Activated CD4-positive, alpha-beta memory T cell treated with anti-CD3 and anti-CD28 coated beads for 36 hours (primary cell): ENCODE measurements at places on chromosomes 5 and 9.

- peak overlapping the region; percentile 1 for H3K4me3 ChIP-seq
- peak; percentile 47 for DNase-seq
- peak overlapping the region; percentile 19 for H3K27ac ChIP-seq
- H3K4me1 ChIP-seq, result peaks cover 23% of the 10 kb centered on the region
- H3K27me3 ChIP-seq, result no peaks in the 10 kb centered on the region
Observed at GRCh38 chr5:75023368-75024159, 28.8 kb downstream of the GCNT4 start.

DNA sequence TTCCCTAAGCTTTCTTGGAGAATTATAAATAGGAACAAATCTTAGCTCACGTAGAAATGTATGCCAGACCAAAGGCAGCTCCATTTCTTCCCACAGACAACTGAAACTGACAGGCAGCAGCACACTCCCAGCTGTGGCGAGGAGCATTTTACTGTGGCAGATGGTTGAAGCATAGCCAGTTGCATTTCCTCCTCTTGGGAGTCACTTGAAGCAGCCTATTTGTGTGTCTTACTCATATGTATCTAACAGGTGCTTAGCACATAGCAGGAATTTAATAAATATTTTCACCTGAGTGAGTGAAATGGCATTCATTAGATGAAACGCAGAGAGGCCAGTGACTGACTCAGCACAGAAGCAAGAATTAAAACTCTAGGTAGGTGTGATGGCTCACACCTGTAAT is 12.3 kb upstream of the MTMR12 start:
- H3K27me3 ChIP-seq, result no peaks in the 10 kb centered on the region
- H3K4me3 ChIP-seq, result no peak overlapping the region
- no peak for DNase-seq
- no peak overlapping the region for H3K27ac ChIP-seq
- H3K36me3 ChIP-seq, result peaks cover 6% of the 10 kb centered on the region

- DNase-seq, result peak; percentile 80
- peaks cover 81% of the 10 kb centered on the region for H3K4me1 ChIP-seq
Observed at GRCh38 chr5:141605523-141606277, 13.1 kb downstream of the DIAPH1 start.

DNA sequence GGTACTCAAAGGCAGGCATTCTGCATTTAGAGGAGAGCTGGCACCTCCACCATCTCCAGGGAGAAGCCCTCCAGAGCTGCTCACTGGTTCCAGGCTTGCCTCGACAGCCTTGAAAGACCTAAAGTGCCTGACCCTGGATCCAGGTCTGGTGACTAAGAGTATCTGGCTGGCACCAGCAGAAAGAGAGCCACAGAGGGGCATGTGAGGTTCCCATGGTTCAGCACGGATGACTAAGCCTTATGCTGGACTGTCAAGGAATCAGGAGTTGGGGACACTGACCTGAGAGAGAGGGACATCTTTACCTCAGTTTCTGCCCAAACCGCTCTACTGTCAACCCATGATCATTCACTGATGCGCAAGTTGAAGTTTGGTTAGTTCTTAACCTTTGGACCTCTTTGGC is 3.0 kb downstream of the ACTL7A start:
- no peak overlapping the region for H3K27ac ChIP-seq
- H3K36me3 ChIP-seq, result peaks cover 17% of the 10 kb centered on the region
- no peak overlapping the region for H3K4me3 ChIP-seq
- no peak for DNase-seq
- no peaks in the 10 kb centered on the region for H3K27me3 ChIP-seq

GRCh38 chr9:132422574-132422973 is 12.6 kb downstream of the CFAP77 start:
- no peaks in the 10 kb centered on the region for H3K36me3 ChIP-seq
- no peak for DNase-seq
- H3K27ac ChIP-seq, result no peak overlapping the region
- no peaks in the 10 kb centered on the region for H3K4me1 ChIP-seq
- peaks cover 46% of the 10 kb centered on the region for H3K27me3 ChIP-seq

DNA sequence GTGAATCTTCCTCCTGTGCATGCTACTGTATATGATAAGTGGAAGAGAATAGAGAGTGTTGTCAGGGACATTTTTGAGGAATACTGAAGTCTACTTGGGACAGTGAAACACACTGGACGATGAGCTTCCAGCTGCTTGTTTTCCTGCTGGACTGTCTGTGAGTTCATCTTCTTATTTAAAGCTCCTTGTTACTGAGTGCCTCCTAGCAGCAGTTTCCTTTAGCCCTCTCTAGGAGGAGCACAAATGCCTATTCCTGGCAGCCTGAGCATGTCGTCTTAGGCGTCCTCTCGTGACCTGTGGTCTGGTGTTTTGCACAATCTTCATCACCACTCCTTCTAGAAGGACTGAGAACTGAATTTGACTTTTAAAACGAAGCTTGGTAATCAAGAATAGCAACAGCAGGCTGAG is 43.8 kb downstream of the ANKRD33B start:
- peaks cover 14% of the 10 kb centered on the region for H3K4me1 ChIP-seq
- peaks cover 5% of the 10 kb centered on the region for H3K27me3 ChIP-seq
- no peak for DNase-seq
- no peaks in the 10 kb centered on the region for H3K36me3 ChIP-seq
- no peak overlapping the region for H3K4me3 ChIP-seq
- H3K27ac ChIP-seq, result no peak overlapping the region

DNA sequence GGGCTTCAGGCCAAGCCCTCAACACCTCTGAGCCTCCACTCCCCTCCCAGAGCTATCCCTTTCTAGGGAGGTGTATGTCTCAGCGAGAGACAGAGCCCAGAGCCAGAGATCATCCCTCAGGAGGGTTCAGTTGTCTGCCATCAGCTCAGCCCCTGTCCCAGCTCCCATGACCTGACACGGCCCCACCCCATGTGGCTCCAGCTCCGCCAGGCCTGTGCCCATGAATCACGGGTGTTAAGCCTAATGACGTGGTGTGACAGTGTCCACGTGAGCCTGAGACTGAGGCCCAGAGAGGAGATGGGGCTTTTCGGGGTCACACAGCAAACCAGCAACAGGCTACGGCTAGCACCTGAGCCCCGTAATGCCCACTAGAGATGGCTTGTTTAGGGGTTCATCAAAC is 60.9 kb upstream of the ORM1 start:
- no peak overlapping the region for H3K4me3 ChIP-seq
- no peaks in the 10 kb centered on the region for H3K36me3 ChIP-seq
- no peak overlapping the region for H3K27ac ChIP-seq
- H3K4me1 ChIP-seq, result no peaks in the 10 kb centered on the region
- no peak for DNase-seq

GRCh38 chr9:121376214-121376830 is 6.3 kb upstream of the STOM start:
- no peak overlapping the region for H3K4me3 ChIP-seq
- H3K36me3 ChIP-seq, result peaks cover 3% of the 10 kb centered on the region
- H3K27ac ChIP-seq, result no peak overlapping the region
- peaks cover 14% of the 10 kb centered on the region for H3K4me1 ChIP-seq

DNA sequence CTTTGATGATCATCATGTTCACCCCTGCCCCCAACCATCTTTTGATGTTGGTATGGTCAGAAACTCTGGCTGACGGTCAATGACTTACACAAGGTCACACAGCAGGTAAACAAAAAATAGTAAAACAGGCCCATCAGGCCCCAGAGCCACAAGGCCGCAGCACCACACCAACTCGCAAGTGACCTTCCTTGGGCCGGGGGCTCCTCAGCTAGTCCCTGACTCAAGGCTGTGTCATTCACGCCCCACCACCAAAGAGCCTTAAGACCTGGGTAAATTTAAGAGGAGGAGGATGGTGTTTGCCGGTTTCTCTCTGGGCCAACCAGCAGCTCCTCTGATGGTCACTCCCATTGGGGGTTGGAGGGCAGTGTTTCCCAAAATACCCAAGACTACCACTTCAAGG is 55.8 kb downstream of the PSMB7 start:
- peaks cover 47% of the 10 kb centered on the region for H3K4me1 ChIP-seq
- H3K27me3 ChIP-seq, result no peaks in the 10 kb centered on the region
- H3K36me3 ChIP-seq, result no peaks in the 10 kb centered on the region
- peak overlapping the region; percentile 65 for H3K27ac ChIP-seq
- no peak for DNase-seq
- H3K4me3 ChIP-seq, result no peak overlapping the region

DNA sequence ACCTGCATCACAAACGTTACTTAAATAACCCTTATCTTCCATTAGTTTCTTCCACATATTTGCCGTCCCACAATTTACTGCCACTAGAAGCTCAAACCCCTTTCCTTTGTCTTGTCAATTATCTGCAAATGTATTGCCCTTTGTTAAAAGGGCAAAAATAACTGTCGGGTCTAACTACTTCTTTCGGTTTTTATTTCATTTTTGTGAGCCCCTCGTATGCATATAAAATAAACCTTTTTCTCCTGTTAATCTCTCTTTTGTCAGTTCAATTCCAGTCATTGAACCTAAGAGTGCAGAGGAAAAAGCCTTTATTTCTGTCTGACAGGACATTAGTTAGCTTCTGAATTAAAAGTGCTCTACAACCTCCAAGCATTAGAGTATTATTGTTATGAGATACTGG is 45.5 kb downstream of the TMEM215 start:
- H3K4me1 ChIP-seq, result no peaks in the 10 kb centered on the region
- peaks cover 3% of the 10 kb centered on the region for H3K27me3 ChIP-seq
- no peak overlapping the region for H3K4me3 ChIP-seq
- no peaks in the 10 kb centered on the region for H3K36me3 ChIP-seq
- DNase-seq, result no peak

- H3K27me3 ChIP-seq, result no peaks in the 10 kb centered on the region
- no peak overlapping the region for H3K4me3 ChIP-seq
- H3K4me1 ChIP-seq, result no peaks in the 10 kb centered on the region
- H3K36me3 ChIP-seq, result no peaks in the 10 kb centered on the region
Observed at GRCh38 chr5:145521066-145521465, 314.1 kb downstream of the PRELID2 start.

- no peak for DNase-seq
- H3K27ac ChIP-seq, result no peak overlapping the region
- H3K27me3 ChIP-seq, result peaks cover 9% of the 10 kb centered on the region
Observed at GRCh38 chr9:93231121-93231694, 47.3 kb downstream of the WNK2 start.

- peaks cover 13% of the 10 kb centered on the region for H3K4me1 ChIP-seq
- no peaks in the 10 kb centered on the region for H3K36me3 ChIP-seq
- no peak for DNase-seq
Observed at GRCh38 chr5:59169081-59169767, 586.3 kb downstream of the RAB3C start.

- H3K36me3 ChIP-seq, result no peaks in the 10 kb centered on the region
- no peak overlapping the region for H3K27ac ChIP-seq
- H3K4me3 ChIP-seq, result peak overlapping the region; percentile 62
- peaks cover 33% of the 10 kb centered on the region for H3K27me3 ChIP-seq
- H3K4me1 ChIP-seq, result peaks cover 3% of the 10 kb centered on the region
Observed at GRCh38 chr9:96618209-96619123, 1.2 kb downstream of the CDC14B start.
